ENCODE measurements at places on chromosomes 12 and 14.

GRCh38 chr14:101031186-101031585 is 127.7 kb upstream of the RTL1 start:
- no peak for DNase-seq

GRCh38 chr14:101878822-101879528 is 85.4 kb upstream of the DYNC1H1 start:
- DNase-seq = no peak

DNA sequence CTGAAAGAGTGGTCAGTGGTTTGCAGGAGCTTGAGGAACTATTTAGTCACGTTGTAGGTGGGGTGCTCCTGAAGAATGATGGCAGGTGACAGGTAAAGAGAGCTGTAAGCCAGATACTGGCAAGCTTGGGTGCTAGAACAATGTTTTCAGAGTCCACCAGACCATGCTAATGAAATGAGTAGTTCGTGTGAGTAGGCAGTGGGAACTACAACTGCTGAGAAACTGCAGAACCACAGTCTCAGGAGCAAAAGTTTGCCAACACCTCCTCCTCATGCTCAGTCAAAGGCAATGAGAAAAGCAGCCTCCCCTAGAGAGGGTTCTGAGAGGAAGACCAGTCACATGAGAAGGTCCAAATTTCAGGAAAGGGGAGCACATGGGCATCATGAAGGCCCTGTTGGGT is 91.3 kb downstream of the PRKD1 start:
- DNase-seq = no peak

GRCh38 chr14:61396279-61396678 is 74.9 kb downstream of the PRKCH start:
- DNase-seq = no peak

DNA sequence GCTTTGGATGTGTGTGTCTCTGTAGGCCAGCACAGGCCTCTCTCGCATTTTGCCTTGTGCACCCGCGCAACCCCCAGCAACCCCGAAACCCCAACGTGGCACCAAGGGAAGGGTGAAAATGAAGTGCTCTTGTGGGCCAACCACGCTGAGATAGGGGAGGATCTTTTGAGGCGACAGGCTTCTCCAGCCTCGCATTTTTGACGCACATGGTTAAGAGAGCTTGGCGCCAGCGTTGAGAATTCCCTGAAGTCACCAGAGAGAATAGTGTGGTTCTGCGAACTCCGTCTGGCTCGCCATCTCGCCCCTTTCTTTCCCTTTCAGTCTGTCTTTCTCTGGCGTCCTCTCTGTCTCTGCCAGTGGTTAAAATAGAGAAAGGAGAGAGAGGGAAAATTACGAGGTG is 1.9 kb upstream of the TBX3 start:
- no peak for DNase-seq

DNA sequence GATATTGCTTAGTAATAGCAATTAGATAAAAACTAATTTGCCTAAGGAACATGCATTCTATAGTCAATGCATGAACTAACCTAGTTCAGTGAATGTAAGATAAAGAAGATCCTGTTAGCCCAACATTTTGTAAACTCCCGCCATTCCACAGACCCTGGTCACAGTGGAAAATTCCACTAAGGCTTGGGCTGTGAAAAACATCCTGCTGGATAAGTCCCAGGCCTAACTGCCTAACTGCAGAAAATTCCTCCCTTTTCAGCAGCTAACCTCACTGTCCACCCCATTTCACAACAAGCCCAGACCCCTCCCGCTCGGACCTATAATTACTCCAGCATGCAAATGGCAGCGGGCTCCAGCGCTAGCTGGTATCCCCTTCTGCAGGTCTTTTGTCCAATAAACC is 97.9 kb upstream of the GARIN6 start:
- DNase-seq = no peak

DNA sequence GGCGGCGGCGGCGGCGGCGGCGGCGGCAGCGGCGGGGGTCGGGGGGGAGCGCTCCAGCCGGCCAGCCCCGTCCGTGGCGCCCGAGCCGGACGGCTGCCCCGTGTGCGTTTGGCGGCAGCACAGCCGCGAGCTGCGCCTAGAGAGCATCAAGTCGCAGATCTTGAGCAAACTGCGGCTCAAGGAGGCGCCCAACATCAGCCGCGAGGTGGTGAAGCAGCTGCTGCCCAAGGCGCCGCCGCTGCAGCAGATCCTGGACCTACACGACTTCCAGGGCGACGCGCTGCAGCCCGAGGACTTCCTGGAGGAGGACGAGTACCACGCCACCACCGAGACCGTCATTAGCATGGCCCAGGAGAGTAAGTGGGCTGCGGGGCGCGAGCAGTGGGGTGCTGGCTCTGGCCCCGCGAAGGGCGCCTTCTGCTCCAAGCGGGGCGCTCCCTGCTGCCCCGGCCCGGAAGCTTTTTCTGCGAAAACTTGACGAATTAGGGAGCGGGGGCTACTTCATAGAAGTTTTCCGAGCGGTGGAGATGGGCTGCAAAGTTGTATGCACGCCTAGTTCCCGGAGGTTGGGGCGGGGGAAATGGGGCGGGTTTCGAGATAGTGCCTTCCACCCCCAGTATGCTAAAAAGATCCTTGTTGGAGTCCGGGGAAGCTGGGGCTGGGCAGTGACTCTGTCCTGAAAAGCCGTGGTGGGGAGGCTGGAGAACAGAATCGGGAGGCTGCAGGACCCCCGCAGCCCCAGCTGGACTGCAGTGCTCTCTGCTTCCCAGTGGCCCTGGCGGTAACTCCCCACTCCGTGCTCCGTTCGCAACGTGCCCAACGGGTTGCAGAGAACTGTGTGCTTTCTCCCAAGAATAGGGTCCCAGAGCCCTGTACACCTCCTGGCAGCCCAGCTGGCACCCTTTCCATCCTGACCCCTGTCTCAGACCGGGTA is 751 bp downstream of the GDF11 start:
- DNase-seq = no peak

DNA sequence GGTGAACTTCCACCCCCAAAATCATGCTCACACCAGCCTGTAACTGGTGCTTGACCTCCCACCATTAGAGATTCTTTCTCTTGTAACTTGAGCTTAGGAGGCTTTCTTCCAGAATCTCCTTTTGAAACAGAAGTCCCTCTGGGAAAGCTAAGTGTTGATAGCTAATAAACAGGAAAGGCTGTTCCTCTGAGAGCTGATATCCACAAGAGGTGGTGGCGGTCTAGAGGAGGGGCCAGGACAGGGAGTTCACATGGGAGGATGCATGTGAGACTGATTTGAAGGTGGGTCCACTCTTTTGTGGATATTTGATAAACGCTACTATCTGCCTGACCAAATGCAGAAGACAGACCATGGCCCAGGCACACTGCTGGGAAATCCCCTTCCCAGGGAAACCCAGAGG is 10.2 kb upstream of the PRMT8 start:
- DNase-seq = no peak

DNA sequence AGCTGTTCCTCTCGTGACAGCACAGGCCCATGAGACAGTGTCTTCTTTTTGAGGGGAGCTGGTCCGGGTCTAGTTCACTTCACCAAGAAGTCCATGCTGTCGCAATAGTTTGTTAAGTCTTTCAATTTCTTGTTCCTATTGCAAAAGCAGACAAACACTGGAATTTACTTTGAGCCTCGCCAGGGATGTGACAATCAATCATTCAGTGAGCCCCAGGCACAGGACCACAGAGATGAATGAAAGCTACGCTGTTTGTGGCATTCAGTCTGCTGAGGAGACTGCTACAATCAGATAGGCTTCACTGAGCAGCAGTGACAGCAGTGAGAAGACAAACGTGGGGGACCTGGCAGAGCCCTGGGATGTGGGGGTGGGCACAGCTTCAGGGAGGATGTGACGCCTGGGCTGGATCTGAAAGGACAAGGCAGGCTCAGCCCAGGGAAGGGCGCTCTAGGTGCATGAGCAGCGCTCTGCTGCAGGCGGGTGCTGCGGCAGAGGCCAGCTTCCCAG is 35.5 kb downstream of the TCTN1 start:
- DNase-seq = no peak

- DNase-seq = peak; percentile 4
These were observed 512.4 kb upstream of the TMPO start for GRCh38 chr12:98002887-98003493.

- no peak for DNase-seq
These were observed 129.6 kb downstream of the LMNTD1 start for GRCh38 chr12:25423355-25424050.

DNA sequence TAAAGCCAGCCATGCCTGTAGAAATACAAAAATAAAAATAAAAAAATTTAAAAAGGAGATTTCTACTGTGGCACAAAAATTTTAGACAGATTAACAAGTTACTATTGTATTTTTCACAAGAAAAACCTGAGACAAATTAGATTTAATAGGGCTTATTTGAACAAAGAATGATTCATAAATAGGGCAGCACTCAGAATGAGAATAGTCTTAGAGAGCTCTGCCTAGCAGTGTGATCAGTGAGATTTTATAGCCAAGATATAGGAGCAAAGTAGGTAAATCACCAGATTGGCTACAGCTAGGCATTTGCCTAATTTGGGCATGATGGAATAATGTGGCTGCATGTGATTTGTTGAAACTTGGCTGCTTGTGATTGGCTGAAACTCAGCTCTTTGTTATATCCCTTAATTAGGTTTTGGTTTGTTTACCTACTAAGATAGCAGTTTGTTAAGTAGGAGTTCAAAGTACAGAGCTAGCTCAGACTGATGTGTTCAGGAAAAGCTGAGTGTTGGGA is 279.7 kb upstream of the TMTC1 start:
- DNase-seq = no peak

DNA sequence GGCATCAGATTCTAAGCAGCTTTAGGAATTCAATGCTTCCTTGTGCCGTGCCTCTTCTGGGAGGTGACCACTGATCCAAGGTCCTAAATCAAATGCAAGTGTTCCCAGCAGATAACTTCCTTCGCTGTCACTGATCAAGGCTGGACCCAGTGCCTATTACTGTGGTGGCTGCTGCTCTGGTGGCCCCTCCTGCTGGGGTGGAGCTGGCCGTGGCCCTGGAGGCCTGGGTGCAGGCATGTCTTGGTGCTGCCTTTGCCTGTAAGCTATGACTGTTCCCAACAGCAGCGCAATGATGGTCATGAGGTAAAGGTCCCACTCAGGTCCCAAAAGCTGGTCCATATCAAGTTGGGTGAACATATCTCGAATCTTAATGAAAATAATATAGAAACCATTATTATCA is 56.8 kb downstream of the SEL1L start:
- no peak for DNase-seq

- DNase-seq = peak; percentile 48
These were observed 308.1 kb downstream of the RPAP3 start for GRCh38 chr12:47397664-47398281.

GRCh38 chr14:94864387-94865195 is 94.7 kb upstream of the GSC start:
- no peak for DNase-seq

GRCh38 chr14:104882991-104883660 is 18.1 kb downstream of the CEP170B start:
- DNase-seq = no peak

DNA sequence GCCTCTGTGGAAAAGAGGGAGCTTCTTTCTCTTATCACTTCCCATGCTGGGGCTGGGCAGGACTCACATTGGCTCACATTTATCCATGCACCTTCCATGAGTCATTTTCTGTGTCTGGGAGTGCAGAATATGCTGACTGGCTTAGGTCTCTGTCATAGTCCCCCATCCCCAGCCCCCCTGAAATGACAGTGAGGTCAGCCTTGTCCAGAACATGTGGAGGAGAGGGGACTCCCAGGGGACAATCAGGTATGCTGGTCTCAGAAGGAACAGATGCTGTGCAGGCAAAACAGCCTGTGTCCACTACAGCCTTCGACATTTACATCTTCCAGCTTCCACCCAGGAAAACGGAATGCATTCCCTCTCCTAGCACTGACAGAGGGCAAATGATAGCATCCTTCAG is 35.0 kb downstream of the ADGRD1 start:
- DNase-seq = no peak

DNA sequence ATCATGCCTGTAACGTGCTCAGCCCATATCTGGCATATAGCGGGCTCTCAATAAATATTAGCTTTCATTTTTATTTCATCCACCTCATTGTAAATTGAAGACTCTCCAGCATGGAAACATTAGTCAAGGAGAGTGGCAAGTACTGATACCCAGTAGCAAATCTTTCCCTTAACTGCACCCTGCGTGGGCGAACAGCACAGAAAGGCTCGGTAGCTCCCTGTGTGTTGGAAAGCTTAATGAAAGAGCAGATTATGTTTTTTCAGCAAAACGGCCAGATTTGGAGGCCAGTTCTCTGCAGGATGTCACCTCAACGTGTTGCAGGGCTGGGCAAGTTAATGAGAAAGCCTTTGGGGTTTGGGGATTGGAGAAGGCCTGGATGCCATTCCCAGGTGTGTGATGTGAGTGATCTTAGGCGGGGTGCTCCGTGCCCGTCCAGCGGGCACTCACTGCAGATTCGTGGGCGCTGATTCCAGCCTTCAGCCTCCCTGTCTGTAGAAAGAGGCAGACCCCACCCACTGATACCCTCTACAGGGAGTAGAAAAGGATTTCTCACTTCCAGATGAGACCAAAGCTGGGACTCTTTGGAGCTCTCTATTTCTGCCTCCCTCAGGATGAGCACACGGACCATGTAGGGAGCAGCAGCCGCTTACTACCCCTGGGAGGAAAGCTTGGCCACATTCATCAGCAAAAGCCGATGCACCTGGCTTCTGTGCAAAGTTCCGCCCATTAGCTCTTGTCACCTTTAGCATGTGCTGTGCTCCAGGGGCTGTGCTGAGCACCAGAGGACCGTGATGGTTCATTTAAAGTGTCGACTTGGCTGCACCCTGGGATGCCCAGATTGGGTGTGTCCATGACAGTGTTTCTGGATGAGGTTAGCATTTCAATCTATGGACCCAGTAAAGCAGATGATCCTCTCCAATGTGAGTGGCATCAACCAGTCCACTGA is 29.1 kb downstream of the C14orf132 start:
- no peak for DNase-seq

DNA sequence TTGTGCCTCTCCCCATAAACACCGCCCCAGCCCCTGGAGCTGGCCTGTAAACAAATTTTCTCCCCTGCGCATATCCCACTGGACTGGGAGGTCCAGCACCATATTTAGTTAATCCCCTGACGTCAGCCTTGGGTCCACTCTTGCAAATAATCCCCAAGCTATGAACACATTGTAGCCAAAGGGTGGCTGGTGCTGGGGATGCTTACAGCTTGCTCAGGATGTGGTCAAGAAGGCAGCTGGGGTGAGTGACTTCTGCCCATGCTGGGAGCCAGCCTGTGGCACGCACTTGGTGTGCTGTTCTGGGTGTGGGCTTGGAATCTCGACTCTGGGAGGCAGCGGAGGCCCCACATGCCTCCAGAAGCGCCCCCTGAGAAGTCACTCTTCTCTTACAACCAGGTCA is 32.1 kb downstream of the CMKLR1 start:
- no peak for DNase-seq

Measured in fibroblast of the conjunctiva (primary cell).